A172 (cell line): ENCODE measurements at places on chromosomes 6 and 20.
A peak's percentile ranks its signal among the peaks of the same experiment; 100 is the strongest.

DNA sequence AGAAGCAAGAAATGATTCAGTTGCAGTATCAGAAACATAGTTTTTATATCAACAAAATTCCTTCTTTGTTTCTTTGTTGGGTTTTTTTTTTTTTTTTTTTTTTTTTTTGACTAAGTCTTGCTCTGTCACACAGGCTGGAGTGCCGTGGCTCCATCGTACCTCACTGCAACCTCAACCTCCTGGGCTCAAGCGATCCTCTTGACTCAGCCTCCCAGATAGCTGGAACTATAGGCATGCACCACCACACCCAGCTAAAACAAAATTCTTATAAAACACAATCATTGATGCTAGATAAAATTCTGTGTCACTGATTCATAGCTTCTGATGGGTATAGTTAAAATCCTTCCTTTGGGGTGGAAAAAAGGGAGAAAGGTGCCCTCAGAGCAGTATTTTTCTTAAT lies 110.3 kb upstream of the TNFAIP3 start:
- no peak for DNase-seq

- no peak for DNase-seq
Observed at GRCh38 chr6:140059947-140060346, 685.5 kb upstream of the CITED2 start.

DNA sequence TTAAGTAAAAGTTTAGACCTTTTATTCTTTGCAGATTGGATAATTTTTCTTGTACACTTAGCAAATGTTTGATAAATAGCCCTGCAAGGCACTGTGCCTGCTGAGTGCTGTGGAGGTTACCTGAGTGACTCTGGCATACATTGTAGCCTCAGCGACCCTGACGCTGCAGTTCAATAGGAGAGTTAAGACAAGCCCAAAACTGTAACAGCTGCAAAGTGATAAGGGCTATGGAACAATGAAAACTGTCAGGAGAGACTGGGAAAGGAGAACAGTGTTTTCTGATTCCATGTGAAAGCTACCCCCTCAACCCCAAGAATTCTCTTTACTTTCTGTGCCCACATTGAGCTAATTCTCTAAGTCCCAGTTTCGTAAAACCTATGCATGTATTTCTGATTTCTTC lies 22.2 kb downstream of the HIVEP1 start:
- no peak for DNase-seq

DNA sequence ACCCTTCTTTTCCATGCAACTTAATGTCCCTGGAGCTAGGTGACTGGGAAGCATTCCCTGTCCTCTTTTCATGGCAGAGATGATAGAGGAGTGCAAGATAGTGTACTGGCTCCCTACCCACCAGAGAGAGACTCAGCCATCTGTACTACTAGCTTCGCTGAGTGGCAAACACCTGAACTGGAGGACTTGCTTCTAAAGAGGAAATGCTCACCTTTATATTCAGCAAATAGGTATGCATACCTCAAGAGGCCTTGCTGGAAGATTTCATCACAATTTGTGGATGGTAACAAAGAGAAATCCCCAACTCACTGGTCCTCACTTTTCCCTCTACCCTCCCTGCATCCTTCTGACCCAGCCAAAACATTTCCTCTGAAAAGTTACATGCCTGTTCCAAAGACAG lies 124.1 kb downstream of the FOXA2 start:
- no peak for DNase-seq

GRCh38 chr6:37979392-37980221 lies 160.1 kb downstream of the ZFAND3 start:
- no peak for DNase-seq

- no peak for DNase-seq
Observed at GRCh38 chr6:20814494-20814893, 280.2 kb downstream of the CDKAL1 start.

GRCh38 chr6:11331111-11331510 lies 98.6 kb upstream of the NEDD9 start:
- DNase-seq: no peak

DNA sequence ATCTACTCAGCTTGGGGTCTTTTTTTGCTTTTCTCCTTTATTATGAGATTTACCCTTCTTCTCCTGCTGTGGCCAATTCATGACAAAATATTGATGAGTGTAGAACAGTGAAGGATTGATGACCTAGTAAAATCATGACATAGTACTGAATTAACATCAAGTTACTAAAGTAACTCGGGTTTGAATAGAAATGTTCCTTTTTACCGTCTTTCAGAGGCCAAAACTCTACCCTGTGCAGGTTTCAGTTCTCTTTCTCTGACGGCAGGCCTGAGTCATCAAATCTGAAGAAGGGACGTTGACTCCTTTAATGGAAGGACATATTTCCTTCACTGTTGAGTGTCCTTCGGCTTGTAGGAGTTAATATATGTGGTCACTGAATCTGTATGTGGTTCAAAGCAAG lies 80.7 kb downstream of the RREB1 start:
- no peak for DNase-seq

DNA sequence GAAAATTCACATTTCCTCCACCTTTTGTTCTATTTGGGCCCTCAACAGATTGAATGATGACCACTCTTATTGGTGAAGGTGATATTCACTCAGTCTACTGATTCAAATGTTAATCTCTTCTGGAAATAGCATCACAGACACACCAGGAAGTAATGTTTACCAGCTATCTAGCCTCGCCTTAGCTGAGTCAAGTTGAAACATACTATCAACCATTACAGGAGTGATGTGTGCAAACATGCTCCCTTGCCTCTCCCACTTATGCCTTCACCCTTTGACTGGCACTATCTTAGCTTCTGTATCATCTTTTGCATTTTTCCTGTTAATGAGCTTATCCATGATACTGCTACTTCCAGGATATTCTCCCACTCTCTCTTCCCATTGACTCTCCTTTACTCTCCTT lies 191.9 kb downstream of the CENPW start:
- no peak for DNase-seq

DNA sequence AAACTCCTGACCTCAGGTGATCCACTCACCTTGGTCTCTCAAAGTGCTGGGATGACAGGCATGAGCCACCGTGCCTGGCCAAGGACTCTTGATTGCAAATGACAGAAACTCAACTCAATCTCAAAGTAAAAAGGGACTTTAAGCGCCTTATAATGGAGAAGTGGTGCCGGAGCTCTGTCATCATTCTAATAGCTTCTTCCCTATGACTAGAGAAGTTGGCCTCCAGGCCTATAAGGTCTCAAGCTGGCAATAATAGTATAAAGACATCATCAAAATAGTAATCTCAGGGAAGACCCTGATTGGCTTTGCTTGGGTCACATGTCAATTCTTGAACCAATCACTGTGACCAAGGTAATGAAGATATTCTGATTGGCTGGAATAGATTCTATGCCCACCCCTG lies 8.5 kb upstream of the KIAA1755 start:
- no peak for DNase-seq

- no peak for DNase-seq
Observed at GRCh38 chr20:41534842-41535241, 83.3 kb downstream of the CHD6 start.

GRCh38 chr6:24441599-24441904 lies 38.8 kb downstream of the MRS2 start:
- no peak for DNase-seq

GRCh38 chr6:53165293-53165692 lies 16.7 kb upstream of the GCM1 start:
- DNase-seq: no peak

DNA sequence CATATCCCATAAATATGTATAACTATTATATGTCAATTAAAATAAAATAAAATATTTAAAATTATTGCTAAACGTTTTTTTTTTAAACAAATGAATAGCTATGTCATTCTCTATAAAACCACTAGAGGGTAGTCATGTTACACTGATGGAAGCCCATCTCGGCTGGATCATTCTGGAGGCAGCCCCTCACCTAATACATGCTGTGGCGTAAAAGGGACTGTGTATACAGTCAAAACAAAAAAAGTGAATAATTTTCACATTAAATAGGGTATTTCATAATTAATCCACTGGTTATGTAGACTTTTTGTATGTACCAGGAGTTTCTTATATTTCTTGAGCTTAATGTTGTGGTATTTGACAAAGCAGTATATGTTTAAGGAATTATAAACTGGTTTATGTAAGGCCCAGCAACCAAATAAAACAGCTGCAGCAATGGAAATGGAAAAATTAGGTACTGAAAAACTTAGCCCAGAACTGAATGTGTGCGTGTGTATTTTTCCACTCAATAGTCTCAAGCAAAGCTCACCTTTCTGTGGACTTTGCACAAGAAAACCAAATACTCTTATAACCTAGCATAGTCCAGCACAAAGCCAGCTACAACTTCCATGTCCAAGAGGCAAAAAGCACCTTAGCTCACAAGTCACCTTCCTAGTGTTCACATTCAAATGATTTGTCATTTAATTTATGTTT lies 81.7 kb downstream of the COL9A1 start:
- DNase-seq: peak; percentile 8

- DNase-seq: no peak
Observed at GRCh38 chr6:138162111-138162954, 594 bp downstream of the ARFGEF3 start.

DNA sequence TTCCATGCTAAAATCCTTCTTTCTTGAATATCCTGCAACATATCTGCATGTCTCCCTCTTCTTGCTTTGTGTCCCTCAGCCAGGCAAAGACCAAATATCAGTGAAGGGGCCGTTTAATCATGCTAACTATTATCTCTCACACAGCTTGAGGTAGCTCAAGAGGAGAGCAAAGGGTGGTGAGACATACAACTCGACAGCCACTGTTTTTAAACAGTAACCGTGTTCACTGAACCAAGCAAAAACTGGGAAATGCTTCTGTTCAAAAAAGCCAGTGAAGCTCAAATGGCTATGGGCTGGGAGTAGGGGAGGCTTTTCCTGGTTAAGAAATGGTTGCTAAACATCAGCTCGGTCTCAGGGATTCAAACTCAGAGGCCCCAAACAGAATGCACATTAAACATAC lies 83.4 kb downstream of the MAP7 start:
- no peak for DNase-seq

GRCh38 chr20:719816-720215 lies 44.2 kb upstream of the SCRT2 start:
- DNase-seq: no peak

DNA sequence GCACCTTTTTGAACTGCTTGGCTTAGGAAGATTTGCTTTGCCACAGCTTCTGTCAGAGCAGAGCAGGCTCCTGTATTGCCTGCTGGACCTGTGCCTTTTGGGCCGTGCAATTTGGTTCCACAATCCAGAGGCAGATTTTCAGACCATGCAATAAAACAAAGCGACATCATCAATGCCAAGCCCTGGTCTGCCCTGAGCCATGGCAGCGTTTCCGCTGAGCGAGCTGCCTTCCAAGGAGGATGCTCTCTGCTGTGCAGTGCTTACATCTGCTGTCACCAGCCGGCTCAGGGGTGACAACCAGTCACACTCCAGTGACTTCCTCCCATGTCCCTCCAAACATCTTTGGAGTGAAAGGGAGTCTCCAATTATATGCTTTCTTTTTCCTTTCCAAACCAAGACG lies 282.2 kb downstream of the CDH26 start:
- no peak for DNase-seq

DNA sequence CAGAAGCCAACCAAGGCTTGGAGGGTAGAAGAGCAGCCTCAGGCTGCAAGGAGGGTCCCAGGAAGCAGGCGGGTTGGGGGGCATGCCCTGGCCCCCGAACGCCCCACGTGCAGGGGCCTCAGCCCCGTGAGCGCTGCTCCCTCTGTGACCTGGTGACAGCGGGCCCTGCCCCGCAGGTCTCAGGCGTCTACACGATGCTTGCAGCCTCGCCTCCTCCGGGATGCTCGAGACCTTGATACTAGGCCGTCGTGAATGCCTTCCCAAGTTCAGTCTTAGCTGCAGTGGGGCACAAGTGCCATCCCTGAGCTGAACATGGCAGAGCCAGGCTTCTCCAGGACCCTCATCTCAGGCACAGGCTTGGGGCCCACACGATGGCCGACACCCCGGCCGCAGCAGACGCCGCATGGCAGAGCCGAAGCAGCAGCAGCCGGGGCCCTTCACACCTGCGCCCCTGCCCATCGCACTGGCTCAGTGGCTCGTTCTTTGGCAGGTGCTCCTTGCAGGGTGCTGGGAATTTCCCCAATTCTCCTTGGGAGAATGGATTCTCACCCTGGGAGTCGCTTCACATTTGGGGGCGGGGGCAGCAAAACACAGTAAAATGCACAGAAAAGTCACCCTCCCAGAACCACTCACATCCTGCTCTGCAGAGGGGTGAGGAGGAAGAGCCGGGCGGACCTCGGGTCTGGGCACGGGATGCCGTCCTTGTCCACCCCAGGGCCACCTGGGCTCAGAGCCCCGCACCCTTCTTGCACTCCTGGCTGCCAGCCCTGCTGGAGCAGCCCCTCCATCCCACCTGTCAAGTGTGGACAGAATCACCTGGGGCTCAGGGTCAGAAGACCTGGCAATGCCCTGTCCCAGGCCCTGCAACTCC lies 161.8 kb downstream of the DLL1 start:
- DNase-seq: no peak

GRCh38 chr6:40466986-40467539 lies 120.1 kb downstream of the LRFN2 start:
- no peak for DNase-seq

DNA sequence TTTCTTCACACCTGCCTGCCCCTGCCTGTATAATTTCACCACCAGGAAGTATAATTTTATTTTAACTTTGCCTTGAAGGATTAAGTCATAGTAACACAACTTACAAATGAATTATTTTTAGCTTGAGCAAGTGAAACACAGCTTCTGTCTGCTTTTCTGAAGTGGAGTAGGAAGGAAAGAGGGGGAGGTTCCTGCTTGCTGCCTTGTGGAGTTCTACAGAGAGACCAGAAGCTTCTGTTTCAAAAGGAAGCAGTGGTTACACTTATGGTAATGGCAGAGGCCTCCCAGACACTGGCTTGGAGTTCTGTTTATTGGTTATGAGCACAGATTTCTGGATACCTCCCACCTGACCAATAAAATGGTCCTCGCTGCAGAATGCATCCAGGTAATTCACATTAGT lies 159.6 kb downstream of the TMEM200A start:
- DNase-seq: no peak

- DNase-seq: no peak
Observed at GRCh38 chr6:37056112-37056403, 50.6 kb downstream of the FGD2 start.

GRCh38 chr6:26021001-26021349 lies 58.4 kb downstream of the TRIM38 start:
- DNase-seq: no peak

DNA sequence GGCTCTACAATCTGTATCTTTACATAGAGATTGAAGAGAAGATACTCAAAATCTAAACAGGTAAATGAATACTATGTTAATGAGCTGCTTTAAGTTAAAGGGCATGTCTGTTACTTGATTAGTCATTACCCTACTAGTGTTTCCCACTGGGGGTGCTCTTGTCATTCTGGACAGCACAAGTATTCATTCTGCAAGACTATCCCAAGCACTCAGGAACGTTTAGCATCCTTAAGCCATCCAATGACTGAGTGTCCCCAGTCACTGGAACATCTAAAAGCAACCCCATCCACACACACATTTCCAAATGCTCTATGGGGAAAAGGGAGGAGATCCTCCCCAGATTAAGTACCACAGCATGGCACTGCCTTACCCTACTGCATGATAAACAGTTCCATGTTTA lies 25.7 kb downstream of the EZR start:
- DNase-seq: peak; percentile 38

GRCh38 chr6:43267619-43268354 lies 24.5 kb downstream of the TTBK1 start:
- DNase-seq: no peak
